AG20443 (cell line): ENCODE measurements at places on chromosomes 2 and 18.

DNA sequence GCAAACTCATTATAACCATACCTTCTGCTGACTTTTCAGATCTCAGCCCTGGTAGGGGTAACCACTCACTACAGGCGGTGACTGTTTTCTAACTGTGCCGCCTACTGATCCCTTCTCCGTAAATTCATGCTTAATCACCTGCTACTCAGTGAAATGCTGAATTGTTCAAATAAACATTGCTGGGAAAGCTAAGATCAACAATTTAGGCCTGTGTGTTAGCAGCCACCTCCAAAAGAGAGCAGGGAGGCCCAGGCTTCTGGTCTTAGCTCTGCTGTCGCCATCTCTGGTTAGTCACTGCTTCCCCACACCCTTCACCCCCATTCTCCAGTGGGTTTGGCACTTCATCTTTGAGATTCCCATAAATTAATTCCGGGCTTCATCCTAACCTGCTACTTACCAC lies 21.8 kb upstream of the NT5C1B start:
- no peak for DNase-seq

GRCh38 chr18:3354506-3354905 lies 92.6 kb downstream of the MYL12B start:
- DNase-seq, result no peak

GRCh38 chr2:69781321-69782248 lies 39.7 kb downstream of the ANXA4 start:
- DNase-seq, result no peak

- DNase-seq, result no peak
Observed at GRCh38 chr2:145626301-145626700, 1106.4 kb upstream of the ZEB2 start.

DNA sequence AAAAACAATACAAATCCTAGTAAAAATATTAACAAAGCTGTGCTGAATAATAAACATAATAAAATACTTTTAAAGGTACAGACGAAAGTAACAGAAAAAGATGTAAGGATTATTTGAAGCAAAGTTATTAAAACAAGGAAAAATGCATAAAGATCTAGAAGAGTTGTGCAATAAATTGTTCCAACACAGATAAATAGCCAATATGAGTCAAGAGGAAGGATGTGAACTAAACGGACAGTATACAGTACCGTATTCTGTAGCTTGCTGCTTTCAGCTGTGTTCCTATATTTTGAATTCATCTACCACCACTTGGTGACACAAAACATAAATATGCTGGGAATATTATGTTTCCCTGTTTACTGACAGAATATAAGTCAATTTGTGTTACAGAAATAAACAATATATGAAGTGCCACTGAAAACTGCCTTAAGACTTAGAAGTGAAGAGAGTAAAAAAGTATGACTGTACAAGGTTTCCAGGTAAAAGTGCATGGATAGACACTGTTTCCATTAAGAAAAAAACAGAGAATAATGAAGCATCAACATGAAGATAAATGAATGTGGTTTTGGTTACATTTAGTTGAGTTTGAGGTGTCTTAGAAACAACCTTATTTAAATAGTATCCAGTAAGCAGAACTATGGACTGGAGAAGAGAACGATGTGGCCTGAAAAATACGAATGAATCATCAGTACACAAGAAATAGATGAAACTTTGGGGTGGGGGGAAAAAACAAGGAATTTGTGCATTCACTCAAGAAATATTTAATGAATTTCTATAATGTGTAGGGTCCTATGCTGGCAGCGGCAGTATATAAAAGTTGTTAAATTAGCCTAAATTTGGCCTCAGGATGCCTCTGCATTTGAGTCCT lies 13.1 kb downstream of the PPP3R1 start:
- DNase-seq, result no peak

DNA sequence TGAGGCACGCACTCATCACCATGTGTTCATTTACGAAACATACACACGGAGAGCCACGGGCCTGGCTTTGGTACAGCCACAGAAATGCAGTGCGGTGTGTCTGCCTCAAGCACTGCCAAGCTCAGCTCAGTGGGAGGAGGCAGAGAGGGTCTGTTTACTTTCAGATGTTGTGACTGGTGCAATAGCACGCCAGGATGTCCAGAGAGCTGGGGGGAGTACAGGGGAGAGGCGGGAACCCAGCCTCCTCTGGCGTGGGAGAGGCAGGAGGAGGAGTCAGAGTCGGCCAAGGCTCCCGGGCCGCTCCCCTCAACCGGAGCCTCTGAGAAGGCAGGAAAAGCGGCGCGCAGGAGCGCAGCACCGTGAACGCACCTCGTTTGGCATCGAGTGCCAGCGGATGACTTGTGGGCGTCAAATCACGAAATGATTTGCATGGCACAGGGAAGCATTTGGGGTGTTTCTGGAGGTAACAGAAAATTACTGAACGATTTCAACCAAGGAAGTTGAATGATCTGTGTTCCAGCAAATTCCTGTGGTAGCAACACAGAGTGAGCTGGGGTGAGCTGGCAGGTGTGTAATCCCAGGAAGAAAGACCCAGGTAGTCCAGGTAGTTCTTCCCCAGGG lies 143.0 kb downstream of the ZNF516 start:
- peak; percentile 91 for DNase-seq

DNA sequence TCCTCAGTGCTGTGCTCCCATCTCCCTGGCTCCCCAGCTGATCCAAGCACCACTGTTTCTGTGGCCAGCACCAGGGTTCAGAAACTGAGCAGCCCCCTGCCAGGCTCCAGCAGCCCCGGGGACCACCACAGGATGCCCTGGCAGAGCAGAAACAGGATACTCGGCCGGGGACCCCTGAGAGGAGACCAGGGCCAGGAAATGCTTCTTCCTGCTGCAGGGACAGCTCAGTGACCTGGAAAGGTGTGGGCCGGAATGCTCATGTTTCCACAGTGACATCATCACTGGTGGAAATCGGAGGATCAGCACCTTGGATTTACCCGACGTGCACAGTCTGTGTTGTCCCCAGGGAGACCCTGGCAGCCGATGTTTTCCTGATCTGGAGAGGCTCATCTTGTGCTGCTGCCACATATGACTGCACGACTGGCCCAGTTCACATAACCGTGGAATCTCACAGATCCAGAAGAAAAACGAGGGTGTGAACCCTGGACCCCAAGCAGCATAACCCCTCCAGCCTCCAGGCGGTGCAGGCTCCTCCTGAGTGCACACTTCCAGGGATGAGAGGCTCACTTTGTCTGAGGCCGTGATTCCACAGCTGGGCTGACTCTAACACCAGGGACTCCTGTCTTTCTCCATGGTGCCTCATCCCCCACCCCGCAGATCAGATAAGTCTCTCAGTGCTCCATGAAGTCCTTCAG lies 58.0 kb downstream of the DDX1 start:
- DNase-seq, result no peak

- DNase-seq, result no peak
Observed at GRCh38 chr2:191347881-191348280, 102.7 kb downstream of the MYO1B start.

DNA sequence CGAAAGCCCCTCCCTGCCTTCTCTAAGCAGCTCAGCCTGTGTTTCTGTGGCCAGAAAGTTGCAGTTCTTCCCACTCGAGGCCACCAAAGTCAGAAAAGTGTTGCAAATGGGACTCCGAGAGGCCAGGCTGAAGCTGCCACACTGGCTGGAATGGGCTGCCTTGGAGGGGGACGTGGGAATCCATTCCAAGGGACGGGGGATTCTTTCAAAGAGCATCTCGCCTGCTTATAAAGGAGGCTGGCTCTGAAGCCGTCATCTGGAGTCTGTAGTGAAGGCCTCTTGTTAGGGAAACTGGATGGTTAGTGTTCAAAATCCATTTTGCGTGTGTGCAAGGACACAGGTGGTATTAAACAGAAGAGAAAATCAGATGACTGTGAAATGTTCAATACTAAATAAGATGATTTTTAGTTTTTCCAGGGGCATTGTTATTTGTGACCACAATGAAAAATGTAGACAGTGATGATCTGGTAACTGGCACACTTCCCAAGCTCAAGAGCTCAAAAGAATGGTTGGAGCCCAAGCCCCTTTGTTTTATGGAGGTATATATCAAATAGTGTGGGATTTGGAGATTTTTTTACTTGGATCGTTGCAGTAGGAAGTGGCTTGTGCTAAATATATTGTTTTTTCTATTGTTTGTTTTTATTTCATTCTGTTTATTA lies 782 bp downstream of the FAM228B start:
- no peak for DNase-seq

DNA sequence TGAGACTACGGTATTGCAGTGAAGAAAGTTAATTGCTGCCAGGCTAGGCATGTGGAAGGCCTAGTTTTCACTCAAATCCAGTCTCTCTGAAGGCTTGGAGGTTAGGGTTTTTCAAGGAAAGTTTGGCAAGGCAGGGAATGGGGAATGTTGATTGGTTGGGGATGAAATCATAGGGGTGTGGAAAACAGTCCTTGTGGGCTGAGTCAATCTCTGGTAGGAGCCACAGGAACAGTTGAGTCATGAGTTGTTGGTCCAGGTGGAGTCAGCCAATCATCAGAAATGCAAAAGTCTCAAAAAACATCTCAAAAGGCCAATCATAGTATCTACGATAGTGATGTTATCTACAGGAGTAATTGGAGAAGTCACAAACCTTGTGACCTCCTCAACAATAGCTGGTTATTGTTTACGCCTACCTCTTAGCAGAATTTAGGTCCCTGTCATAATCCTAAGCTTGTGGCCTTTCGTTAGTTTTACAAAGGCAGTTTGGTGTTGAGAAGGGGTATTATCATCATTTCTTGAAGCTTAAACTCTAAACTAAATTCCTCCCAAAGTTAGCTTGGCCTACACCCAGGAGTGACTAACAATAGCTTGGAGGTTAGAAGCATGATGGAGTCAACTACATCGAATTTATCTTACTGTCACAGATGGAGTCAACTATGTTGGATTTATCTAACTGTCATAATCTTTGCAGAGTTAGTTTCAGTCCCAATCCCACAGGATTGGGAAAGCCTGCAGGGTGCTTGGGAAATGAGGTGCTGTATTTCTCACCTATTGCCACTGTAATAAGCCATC lies 33.7 kb upstream of the APCDD1 start:
- DNase-seq, result peak; percentile 47

- no peak for DNase-seq
Observed at GRCh38 chr2:164542581-164543021, 78.7 kb downstream of the GRB14 start.

GRCh38 chr2:144249035-144249637 lies 270.8 kb downstream of the ZEB2 start:
- peak; percentile 31 for DNase-seq

- no peak for DNase-seq
Observed at GRCh38 chr2:20346565-20347381, 3.9 kb downstream of the PUM2 start.

- no peak for DNase-seq
Observed at GRCh38 chr18:388200-388599, 112.3 kb downstream of the COLEC12 start.

DNA sequence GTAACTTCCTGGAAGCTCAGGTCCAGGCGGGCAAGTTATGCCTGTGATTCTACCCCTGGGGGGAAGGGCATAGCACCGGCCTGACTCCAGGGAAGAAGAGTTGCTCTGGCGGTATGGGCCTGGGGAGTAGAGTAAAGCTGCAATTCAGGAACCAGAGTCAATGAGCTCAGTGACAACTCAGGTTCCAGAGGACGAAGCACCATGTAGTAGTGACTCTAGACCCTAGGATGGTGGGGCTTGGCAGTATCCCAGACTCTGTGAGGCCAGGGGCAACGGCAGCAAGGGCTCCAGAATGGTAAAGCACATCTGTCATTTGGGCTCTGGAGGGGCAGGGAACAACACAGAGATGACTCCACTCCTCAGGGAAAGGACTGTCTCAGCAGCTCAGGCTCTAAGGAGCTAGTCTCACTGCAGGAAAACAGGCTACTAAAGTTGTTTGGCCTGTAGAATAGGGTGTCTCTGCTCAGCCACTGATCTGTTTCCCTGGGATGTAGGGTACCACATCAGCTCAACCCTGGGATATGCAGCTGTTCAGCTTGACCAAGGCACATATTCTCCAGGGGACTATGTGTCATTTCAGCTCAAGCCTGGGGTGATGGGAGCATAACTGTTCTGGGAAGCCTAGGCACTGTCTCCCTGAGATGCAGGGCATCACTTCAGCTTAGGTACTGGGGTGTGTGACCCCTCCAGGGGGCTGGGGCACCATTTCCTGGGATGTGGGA lies 36.2 kb upstream of the RHOB start:
- DNase-seq, result no peak

GRCh38 chr18:49185623-49186022 lies 234.9 kb upstream of the SMAD7 start:
- no peak for DNase-seq

DNA sequence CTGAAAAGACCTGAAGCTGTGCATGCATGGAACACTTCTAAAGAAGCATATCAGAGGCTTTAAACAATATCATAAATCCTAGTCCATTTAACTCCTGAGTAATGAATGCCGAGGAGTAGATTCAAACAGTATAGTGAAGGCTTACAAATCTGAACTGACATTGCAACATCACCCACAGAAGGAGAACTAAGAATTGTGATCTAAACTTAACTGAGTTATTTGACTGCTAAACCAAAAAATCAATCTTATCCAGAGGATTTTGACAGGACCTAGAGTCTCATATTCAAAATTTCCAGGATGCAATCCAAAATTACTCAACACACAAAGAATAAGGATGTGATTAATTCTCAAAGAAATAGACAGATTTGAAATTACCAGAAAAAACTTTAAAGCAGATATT lies 181.0 kb downstream of the SLC39A10 start:
- DNase-seq, result no peak

DNA sequence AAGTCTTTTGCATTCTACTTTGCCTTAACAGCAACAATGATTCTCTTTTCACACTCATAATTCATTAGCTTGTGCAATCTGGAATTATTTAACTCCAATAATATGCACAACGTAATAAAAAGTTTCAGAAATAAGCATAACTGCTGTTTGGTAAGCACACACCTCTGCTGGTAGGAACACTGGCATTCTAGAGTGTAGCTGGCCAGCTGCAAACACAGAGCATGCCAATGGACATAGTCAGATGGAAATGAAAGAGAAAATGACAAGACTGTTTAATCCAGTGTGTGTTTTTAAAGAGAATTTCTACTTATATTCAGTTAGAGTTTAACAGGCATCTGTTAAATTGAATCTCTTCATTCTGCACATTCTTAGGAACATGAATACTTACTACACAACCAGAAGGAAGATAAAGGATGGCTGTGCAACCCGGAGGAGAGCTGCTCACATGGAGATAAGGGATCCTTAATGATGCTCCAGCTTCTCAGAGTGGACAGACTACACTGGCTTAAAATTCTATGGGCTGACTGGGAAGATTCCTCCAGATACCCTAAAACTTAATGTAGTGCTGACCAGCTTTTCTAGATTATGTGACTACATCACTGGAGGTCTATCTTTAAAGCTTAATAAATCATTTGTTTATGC lies 94.6 kb upstream of the CHAC2 start:
- DNase-seq, result peak; percentile 47

GRCh38 chr2:235850771-235851551 lies 317.2 kb downstream of the GBX2 start:
- no peak for DNase-seq

- no peak for DNase-seq
Observed at GRCh38 chr2:236643480-236643879, 73.9 kb downstream of the ACKR3 start.

- DNase-seq, result no peak
Observed at GRCh38 chr2:221506469-221506868, 65.6 kb downstream of the EPHA4 start.

GRCh38 chr2:12376025-12376424 lies 340.7 kb upstream of the TRIB2 start:
- DNase-seq, result no peak
